ENCODE measurements at places on chromosomes 3 and 15.

DNA sequence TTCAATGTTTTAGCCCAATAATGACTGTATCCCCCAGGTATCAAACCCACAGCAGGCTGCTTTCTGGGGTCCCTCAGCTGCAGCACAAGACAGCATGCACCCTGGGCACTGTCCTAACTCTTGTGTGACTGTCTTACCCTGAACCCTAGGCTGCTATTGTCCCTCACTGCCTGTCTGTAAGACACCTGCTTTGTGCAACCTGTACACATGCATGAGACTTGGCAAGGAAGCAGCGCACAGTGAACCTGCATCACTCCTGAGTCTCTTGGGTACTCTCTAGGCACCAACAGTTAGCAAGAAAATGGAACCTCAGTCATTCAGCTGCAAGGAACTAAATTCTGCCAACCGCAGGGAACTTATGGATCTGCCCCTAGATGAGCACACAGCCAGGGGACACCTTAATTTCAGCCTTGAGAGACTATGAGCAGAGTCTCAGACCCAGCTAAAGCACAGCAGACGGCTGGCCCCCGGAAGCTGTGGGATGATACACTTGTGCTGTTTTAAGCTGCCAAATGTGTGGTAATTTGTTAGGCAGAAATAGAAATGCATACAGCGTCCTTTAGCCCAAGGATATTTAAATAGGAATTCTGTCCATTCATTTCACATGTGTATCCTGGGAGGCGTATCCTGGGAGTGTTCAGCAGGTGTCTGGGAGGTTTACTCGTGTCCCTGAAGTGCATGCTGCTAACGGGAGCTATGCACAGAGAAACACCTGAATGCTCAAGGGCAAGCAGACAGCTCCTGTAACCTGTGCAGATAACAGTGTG is 223.8 kb downstream of the KLF13 start:
- DNase-seq = no peak

GRCh38 chr3:20905210-20905805 is 719.3 kb upstream of the SGO1 start:
- no peak for DNase-seq

- no peak for DNase-seq
These were observed at the start of gene TGM4 for GRCh38 chr3:44874308-44874707. Gene TGM4, plus strand, starts transcription at chr3:44874608. Its CDS starts 71 bp downstream, at chr3:44874679.

DNA sequence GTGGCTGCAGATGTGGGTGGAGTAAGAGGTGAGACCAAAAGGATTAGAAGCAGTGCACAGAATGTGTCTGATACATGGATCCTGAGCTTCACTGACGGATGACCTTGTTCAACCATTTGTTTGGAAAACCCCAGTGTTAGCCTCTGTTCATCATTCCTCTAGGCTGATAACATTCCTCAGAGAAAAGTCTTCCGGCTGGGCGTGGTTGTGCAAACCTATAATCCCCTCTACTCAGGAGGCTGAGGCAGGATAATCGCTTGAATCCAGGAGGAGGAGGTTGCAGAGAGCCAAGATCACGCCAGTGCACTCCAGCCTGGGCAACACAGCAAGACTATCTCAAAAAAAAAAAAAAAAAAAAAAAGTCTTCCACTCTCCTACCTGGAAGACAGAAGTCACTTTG is 23.1 kb upstream of the CHD2 start:
- DNase-seq = no peak

- DNase-seq = no peak
These were observed 68.6 kb upstream of the FAM174B start for GRCh38 chr15:92724144-92724543.

GRCh38 chr3:139343895-139344856 is at the start of gene MRPS22:
Gene MRPS22, plus strand, starts transcription at chr3:139344020. Its CDS starts 7 bp downstream, at chr3:139344027.
- peak; percentile 81 for DNase-seq
